Left kidney (tissue), 8 donors: ENCODE measurements at places on chromosomes 12 and 14. TPM values are rescaled to one million over a fixed set of nuclear protein-coding genes. Genes with fewer than 3 reads are reported as not detected.

The ACRBP gene
- 6.0 TPM for polyA plus RNA-seq

DNA sequence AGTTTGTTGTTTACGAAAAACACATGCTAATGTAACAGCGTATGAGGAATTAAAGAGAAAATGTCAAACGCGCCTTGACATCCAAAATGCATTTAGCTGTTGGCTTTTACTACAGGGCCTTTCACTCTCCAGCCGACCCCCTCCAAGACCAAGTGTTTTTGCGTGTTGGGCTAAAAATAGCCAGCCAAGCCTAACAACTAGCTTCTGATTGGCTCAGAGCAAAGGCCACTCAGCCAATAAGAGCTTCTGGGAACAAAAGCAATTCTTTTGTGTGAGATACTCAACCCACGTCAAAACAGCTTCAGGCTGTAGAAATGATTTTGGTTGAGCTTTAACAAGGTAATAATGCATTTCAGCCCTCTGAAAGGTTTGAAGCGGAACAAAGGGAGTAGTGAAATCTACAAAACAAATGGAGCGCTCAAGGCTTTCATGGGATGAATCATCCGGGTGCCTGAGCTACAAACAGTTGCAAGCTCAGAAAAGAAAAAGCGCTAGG lies 198.7 kb upstream of the DCN start:
- peak; percentile 95 for DNase-seq

The TMPRSS12 gene
- polyA plus RNA-seq = 0.13 TPM

DNA sequence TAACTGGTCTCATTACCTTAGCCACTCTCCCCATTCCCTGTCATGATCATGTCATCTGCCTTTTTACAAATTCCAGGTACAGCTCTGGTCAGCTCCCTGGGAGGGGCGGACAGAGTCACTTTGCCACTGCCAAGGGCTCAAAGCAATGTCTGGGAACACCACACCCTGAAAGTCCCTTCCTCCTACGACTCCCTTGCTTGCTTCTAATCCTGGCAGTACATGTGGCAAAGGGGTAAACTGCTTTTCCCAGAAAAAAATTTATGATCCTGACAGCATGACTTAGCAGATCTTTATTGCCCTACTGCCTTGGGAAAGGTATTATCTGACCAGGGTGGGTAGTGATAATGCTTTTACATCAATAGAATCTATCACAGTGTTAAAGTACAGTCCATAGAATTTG lies 376.0 kb upstream of the PDE3A start:
- DNase-seq = no peak

- no peak for DNase-seq
These were observed 26.4 kb upstream of the SLC7A8 start for GRCh38 chr14:23209651-23210423.

The PLEKHH1 gene
- 87.7 TPM for polyA plus RNA-seq
